ENCODE measurements at places on chromosomes 3 and 15.
A peak's percentile ranks its signal among the peaks of the same experiment; 100 is the strongest.

- no peak for DNase-seq
Observed at GRCh38 chr15:97995881-97996603, 35.5 kb downstream of the ARRDC4 start.

- no peak for DNase-seq
Observed at GRCh38 chr3:66361356-66361755, 139.5 kb downstream of the LRIG1 start.

DNA sequence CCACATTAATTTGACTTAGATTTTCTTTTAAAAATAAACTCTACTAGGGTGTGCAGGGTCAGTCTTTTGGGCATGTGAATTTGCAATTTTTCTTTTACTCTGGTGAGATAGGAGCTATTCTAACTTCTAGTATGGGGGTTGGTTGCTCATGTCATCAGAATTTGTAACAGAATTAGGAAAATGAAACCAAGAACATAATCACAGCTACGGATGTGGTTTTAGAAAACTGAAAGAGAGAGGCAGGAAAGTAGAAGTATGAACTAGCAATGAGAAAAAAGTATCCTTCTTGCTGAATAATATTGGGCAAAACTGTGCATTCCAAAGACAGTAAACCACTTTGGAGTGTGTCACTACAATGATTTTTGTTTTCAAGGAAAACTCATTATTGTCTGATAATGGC lies 43.3 kb downstream of the ADPGK start:
- DNase-seq = no peak

- DNase-seq = no peak
Observed at GRCh38 chr3:160748231-160748630, 7.8 kb upstream of the PPM1L start.

DNA sequence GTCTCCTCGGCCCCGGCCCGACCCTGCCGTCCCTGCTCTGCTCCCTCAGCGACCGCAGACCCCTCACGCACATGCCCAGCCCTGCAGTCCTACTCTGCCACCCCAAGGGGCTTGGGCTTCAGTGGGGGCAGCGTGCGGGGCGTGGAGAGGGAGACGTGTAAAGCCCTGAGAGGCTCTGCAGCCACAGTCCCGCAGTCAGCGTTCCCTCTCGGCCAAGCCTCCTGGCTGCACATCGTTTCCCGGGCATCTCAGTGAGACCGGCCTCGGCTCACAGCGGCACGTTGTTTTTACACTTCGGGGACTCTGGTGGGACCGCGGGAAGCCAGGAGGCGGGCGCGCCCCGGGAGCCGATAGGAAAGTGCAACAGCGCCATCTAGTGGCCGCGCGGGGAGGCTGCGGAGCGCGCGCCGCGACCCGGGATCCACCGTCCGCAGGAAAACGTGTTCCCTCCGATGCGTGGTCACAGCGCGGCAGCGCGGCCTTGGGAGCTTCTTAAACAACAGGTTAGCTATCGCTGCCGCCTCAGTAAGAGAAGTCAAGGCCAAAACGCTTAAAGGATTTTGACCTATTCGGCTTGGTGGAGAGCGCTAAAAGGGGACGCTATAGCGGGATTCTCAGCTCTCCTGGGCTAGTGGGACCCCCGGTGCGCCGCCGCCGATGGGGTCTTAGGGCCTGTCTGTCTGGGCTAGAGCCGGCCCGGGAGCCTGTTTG lies 226.8 kb upstream of the IGF1R start:
- peak; percentile 14 for DNase-seq

DNA sequence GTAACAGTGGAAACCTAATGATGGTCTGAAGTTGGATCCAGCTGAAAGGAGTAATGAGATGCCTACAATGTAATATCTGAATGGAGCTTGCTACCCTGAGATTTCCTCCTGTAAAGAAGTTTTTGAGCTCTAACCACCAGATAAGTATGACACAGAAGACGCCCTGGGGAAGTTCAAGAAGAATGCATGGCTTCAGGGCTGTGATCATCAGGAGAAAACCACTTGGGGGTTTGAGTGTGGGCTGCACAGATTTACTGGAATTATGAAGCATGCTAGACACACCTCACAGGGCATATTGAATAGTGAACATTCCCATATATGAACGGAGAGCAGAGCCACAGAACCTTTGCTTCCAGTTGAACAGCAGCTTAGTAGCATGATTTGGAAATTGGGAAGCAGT lies 10.6 kb upstream of the CCDC80 start:
- no peak for DNase-seq

DNA sequence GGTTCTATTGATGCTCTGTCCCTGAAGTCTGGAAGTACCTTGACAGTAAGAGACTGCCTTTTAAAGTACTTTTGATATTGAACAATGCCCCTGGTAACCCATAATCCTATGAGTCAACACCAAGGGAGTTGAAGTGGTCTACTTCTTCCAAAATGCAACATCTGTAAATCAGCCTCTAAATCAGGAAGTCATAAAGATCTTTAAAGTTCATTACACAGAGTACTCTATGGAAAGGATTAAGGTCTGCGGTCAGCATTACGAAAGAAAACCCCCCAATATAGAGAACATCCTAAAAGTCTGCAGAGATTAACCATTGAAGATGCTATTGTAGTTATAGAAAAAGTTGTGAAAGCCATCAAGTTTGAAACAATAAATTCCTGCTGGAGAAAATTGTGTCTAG lies 52.7 kb upstream of the CMC1 start:
- no peak for DNase-seq

DNA sequence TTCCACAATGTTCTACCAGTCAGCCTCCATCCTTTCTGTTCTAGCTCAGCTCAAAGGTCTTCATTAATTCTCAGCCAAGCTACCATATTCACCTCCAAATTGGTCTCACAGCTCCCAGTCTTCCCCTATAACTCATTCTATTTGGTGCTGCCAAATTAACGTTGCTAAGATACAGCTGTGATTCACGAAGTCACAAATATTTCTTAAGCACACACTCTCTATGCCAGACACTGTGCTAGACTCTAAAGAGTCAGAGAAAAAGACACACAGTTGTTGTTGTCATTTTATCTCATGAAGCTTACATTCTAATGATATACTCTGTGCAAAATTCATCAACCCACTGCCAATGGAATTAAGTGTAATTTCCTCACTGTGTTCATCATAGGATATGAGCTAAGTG lies 102.8 kb downstream of the FRMD5 start:
- DNase-seq = no peak

DNA sequence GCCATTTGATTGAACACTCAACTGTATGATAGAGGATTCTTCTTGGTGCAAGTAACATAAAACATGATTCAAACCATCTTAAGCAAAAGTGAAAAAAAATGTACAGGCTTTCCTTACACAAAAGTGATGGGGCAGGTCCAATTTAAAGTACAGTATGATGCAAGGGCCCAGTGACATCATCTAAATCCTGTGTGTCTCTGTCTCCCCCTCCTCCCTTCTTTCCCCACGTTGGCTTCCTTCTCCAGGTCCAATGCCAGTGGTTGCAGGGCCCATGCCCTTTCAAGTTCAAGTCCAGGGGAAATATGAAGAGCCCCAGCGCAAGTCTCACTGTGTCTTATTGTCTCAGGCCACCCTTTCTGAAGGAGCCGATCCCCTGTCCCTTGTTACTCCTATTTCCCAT lies 332.3 kb downstream of the SHQ1 start:
- DNase-seq = no peak

- no peak for DNase-seq
Observed at GRCh38 chr3:14305324-14305723, 97.1 kb upstream of the SLC6A6 start.

DNA sequence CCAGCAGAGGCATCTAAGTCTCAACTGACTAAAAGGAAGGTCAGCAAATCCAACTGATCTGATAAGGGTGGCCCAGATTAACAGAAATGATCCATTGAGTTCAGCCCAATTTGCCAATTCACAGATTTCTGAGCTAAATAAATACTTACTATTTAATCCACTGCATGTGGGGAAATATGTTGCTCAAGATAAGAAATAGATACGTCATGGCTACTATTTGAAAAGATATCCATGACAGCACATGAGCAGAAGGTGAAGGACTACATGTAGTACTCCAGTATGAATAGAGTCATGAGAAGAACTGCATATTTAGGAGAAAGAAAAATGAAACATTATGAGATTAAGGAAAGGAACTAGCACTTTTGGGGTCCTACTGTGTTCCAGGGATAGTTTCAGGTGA lies 332.4 kb downstream of the ARPP21 start:
- DNase-seq = no peak

GRCh38 chr3:124410471-124410870 lies 319.8 kb upstream of the UMPS start:
- DNase-seq = no peak

GRCh38 chr3:138875754-138876664 lies 41.3 kb upstream of the PIK3CB start:
- no peak for DNase-seq

GRCh38 chr15:38843051-38843501 lies 278.5 kb upstream of the RASGRP1 start:
- no peak for DNase-seq

- no peak for DNase-seq
Observed at GRCh38 chr15:52733088-52733487, 53.9 kb upstream of the ATOSA start.

GRCh38 chr3:121748680-121749275 lies 763 bp downstream of the GOLGB1 start:
- DNase-seq = no peak

DNA sequence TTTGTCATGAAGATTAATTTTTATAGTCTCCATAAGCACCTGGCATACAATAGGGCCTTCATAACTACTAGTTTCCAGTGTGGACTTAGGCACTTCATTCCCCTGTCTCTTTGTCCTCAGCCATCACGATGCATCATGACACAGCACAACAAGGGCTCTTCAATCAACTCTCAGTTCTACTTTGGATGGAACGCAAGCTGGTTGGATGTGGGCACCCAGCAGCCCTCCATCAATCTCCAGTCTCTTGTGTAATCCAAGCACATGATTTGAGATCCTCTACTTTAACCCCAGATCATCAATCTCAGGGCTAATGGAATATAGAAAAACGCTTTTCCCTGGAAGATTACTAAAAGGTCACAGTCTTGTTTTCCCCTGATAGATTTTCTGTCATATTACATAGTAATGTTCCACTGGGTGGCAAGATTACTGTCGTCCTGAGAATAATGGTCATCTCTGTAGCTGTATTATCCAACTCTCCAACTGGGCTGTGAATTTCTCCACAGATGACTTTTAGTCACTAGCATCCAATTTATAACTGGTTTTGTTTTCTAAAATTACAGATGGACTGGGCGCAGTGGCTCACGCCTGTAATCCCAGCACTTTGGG lies 22.9 kb upstream of the CHRNA7 start:
- DNase-seq = no peak

DNA sequence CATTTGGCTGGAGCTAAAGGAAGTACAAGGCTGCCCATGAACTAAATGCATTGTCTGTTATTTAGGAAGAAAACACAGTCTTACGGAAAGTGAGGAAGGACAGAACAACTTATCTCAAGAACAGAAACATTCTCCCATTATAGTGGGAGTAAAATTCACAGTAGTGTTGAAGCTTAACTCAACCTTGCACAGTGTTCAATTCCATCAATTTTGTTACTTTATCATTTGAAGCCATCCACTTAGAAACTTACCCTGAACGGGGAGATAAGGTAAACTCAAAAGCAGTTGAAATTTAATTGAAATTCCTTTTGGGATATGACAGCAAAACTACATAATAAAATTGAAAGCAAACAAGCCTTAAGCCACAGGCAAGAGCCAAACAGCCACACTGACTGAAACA lies 186.9 kb downstream of the PCCB start:
- DNase-seq = no peak

DNA sequence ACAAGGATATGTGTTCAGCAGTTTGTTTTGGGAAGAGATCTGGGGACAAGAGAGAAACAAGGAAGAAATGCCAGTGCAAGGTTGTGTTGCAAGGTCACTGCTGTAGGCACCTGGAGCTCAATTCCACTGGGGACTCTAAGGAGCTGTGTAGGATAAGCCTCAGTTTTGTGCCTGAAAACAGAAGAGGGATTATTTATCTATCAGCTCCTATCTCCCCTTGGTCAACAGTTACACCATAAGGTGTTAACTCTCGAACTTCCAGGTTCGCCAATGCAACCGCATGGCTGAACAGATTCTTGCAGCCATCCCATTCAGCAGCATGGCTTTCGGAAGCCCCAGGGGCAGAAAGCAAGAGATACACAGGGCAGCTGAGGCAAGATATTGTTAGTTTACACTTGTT lies 41.6 kb upstream of the CNOT10 start:
- DNase-seq = no peak

- no peak for DNase-seq
Observed at GRCh38 chr3:79032686-79033318, 735.0 kb downstream of the ROBO1 start.

- DNase-seq = no peak
Observed at GRCh38 chr3:145936971-145937370, 224.0 kb downstream of the PLOD2 start.

GRCh38 chr3:50155491-50155878 lies 361 bp downstream of the SEMA3F start:
- DNase-seq = no peak

DNA sequence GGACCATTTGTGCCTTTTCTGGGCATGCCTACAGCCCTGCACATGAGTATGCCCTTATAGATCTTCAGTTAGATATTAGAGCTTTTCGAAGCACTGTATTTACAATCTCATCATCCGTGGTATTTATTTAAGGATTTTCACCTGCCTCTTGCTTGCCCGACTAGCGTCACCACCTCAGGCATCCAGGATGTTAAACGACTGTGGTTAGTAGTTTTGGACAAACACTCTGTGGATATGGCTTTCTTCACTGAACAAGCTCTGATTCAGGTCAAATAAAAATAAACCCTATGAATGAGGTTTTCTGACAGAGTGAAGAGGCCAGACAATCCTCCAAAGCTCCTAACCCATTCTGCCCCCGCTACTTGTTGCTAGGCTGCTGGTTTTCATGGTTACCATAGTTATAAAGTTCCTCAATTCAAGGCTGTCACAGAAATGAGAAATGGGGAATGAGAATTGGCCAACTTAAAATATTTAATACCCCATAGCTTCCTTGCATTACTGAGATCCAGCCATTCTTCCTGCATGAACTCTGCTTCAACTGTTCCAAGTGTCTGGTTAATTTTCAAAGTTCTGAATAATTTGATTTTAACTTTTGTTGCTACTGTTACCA lies 440.1 kb downstream of the GABRG3 start:
- no peak for DNase-seq

DNA sequence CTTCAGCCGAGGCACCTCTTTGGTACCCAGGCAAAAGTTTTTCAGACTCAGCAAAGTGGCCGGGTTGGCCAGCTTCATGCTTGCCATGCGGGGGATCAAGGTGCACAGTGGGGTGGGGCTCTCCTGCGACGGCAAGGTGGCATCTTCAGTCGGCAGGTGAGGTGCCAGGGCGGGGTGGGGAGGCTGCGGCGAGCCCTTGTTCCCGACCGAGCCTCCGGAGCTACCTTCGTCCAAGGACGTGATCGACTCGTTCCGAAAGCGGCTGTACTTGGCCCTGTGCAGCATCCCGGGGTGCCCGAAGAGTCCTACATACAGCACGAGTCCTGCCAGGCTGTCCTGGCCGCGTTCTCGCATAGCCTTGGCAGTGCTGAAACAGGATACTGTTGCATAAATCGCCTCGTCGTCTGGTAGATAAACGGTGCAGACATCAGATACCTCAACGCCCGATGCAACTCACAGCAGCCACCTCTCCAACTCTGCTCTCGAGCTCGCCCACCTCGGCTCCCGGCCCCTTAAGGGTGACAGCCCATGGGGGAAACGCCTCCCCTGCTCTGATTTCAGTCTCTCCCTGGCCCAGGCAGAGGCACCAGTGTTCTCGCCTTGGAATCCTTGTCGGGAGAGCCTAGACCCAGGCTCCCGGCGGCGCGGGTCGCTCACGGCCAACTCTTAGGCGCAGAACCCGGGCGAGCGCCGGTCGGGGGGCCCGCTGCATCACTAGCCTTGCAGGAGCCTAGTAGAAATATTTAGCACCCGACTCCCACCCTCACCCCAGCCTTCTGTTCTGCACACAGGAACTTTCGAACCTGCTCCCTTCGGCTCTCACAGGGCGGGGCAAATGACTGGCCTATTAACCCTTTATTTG lies 826 bp downstream of the SHC4 start:
- DNase-seq = no peak
